Upper lobe of left lung (tissue), 6 donors: ENCODE measurements at places on chromosomes 1 and 21. TPM values are rescaled to one million over a fixed set of nuclear protein-coding genes. Genes with fewer than 3 reads are reported as not detected.

DNA sequence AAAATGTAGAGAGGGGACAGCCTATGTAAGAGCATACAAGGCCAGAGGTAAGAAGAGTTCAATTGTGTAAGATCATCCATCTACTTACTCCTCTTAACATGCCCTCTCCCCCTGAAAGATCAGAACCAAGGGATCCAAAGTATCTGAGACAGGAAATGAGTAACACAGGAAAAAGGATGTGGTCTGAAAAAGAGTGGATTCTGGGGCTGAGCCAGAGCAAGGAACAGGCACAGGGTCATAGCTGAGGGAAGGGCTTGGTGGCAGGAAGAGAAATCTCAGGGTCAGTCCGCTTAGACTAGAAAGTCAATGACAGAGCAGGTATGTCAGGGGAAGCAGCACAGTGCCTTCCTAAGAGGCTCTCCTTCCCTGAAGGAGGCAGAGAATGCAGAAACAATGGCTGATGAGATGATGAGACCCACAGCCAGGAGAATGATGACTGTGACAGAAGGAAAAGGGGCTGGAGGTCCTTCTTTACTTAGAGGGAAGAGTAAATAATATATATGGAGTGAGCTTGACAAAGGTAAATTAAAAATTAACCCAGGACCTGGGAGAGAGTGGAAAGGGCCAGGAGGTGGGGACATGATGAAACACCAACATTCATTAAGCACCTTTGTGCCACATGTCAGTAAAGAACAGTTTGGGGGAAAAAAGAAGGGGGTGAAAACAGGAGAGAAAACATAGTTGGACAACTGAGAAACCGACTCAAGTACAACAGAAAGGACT lies 26.2 kb upstream of the A3GALT2 start:
- H3K36me3 ChIP-seq = no peaks in the 10 kb centered on the region
- H3K4me1 ChIP-seq = peaks cover 52% of the 10 kb centered on the region
- H3K4me3 ChIP-seq = peak overlapping the region; percentile 89
- DNase-seq = peak; percentile 81
- H3K27ac ChIP-seq = peak overlapping the region; percentile 99

GRCh38 chr1:89812992-89813391 lies 7.8 kb upstream of the LRRC8D start:
- H3K4me1 ChIP-seq = no peaks in the 10 kb centered on the region
- no peak overlapping the region for H3K4me3 ChIP-seq
- H3K27me3 ChIP-seq = no peaks in the 10 kb centered on the region
- H3K27ac ChIP-seq = no peak overlapping the region
- DNase-seq = no peak
- no peaks in the 10 kb centered on the region for H3K36me3 ChIP-seq

DNA sequence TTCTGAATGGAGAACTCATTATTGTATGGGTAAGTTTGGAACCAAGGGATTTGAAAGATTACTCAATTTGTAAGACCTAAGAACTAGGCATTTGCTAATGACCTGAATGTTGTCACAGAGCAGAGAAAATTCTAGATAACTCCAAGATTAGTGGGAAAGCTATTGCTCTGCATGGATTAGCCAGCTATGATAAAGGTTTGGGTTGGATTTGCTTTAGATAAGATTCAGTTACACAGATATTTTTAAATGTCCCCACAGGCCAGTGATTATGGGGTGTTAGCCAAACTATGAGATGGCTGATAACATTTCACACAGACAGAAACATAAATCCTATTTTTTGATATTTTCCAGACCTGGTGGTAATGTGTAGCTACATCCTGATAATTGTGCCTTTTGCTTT lies 88.2 kb downstream of the NTPCR start:
- H3K4me1 ChIP-seq = no peaks in the 10 kb centered on the region
- no peaks in the 10 kb centered on the region for H3K27me3 ChIP-seq
- DNase-seq = no peak
- H3K27ac ChIP-seq = no peak overlapping the region
- no peak overlapping the region for H3K4me3 ChIP-seq
- no peaks in the 10 kb centered on the region for H3K36me3 ChIP-seq

DNA sequence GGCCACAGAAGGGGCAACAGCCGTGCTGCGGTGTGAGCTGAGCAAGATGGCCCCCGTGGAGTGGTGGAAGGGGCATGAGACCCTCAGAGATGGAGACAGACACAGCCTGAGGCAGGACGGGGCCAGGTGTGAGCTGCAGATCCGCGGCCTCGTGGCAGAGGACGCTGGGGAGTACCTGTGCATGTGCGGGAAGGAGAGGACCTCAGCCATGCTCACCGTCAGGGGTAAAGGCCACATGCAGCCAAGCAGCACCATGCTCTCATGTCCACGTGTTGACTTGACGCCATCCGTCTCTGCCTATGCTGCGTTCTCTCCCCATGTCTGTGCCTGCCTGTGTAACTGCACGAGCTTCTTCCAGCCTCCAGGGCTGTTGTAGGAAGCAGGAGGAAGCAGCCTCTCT lies 85.5 kb downstream of the OBSCN start:
- peaks cover 12% of the 10 kb centered on the region for H3K36me3 ChIP-seq
- H3K27me3 ChIP-seq = no peaks in the 10 kb centered on the region
- DNase-seq = no peak
- H3K4me1 ChIP-seq = no peaks in the 10 kb centered on the region
- H3K27ac ChIP-seq = no peak overlapping the region

GRCh38 chr1:42981871-42982270 lies 23.2 kb upstream of the SLC2A1 start:
- H3K27ac ChIP-seq = no peak overlapping the region
- no peak overlapping the region for H3K4me3 ChIP-seq
- no peaks in the 10 kb centered on the region for H3K27me3 ChIP-seq
- no peaks in the 10 kb centered on the region for H3K4me1 ChIP-seq

GRCh38 chr21:35645991-35646390 lies 414.3 kb downstream of the SETD4 start:
- no peak overlapping the region for H3K27ac ChIP-seq
- no peaks in the 10 kb centered on the region for H3K4me1 ChIP-seq
- no peaks in the 10 kb centered on the region for H3K36me3 ChIP-seq
- no peaks in the 10 kb centered on the region for H3K27me3 ChIP-seq

DNA sequence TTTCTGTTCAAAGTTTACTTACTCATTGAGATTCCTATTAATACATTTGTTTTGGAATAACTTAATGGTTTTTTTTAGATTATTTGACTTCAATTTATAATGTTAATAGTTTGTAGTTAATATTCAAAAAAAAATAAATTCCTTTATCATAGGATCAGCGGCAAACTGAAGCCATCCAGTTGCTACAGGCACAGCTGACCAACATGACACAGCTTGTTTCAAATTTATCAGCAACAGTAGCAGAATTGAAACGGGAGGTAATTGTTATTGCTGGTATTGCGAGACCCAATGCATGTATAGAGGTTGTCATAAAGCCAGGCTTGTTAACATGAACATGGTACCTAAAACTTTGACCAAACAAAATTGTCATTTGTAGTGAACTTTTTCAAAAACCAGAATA lies 59.0 kb upstream of the FASLG start:
- no peaks in the 10 kb centered on the region for H3K27me3 ChIP-seq
- no peak for DNase-seq
- H3K4me1 ChIP-seq = no peaks in the 10 kb centered on the region
- H3K36me3 ChIP-seq = peaks cover 23% of the 10 kb centered on the region
- H3K27ac ChIP-seq = no peak overlapping the region

- no peak overlapping the region for H3K4me3 ChIP-seq
- no peak for DNase-seq
- H3K4me1 ChIP-seq = no peaks in the 10 kb centered on the region
- no peaks in the 10 kb centered on the region for H3K36me3 ChIP-seq
- no peak overlapping the region for H3K27ac ChIP-seq
- no peaks in the 10 kb centered on the region for H3K27me3 ChIP-seq
Measured at GRCh38 chr1:213972141-213972540, 15.6 kb upstream of the PROX1 start.

DNA sequence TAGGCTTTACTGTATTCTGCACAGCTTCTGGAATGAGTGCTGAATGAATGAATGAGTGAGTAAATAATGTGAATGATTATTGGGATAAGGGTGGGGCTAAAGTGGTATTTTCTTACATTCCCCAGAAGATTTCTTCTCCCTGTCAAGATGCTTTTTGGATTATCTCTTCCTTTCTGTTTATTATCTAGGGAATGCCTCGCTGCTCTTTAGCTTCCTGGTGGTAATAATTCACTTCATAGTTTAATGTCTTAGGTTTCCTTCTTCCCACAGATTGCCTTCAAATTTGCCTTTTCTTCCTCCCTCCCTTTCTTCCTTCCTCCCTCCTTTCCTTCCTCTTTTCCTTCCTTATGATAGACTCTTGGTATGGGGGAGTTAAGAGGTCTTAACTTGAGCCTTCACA lies 24.0 kb downstream of the DDR2 start:
- no peak for DNase-seq
- no peaks in the 10 kb centered on the region for H3K27me3 ChIP-seq
- no peak overlapping the region for H3K4me3 ChIP-seq
- no peaks in the 10 kb centered on the region for H3K36me3 ChIP-seq

GRCh38 chr1:214557952-214558735 lies 6.7 kb upstream of the PTPN14 start:
- no peaks in the 10 kb centered on the region for H3K36me3 ChIP-seq
- no peak overlapping the region for H3K4me3 ChIP-seq
- no peak for DNase-seq
- no peak overlapping the region for H3K27ac ChIP-seq
- H3K27me3 ChIP-seq = no peaks in the 10 kb centered on the region

- no peaks in the 10 kb centered on the region for H3K27me3 ChIP-seq
- H3K27ac ChIP-seq = no peak overlapping the region
- DNase-seq = peak; percentile 42
Measured at GRCh38 chr1:224726441-224727182, 110.5 kb downstream of the CNIH3 start.

- H3K4me1 ChIP-seq = peaks cover 7% of the 10 kb centered on the region
- H3K36me3 ChIP-seq = no peaks in the 10 kb centered on the region
- H3K27me3 ChIP-seq = no peaks in the 10 kb centered on the region
- H3K4me3 ChIP-seq = no peak overlapping the region
- H3K27ac ChIP-seq = no peak overlapping the region
Measured at GRCh38 chr1:42259739-42260064, 75.3 kb downstream of the FOXJ3 start.

DNA sequence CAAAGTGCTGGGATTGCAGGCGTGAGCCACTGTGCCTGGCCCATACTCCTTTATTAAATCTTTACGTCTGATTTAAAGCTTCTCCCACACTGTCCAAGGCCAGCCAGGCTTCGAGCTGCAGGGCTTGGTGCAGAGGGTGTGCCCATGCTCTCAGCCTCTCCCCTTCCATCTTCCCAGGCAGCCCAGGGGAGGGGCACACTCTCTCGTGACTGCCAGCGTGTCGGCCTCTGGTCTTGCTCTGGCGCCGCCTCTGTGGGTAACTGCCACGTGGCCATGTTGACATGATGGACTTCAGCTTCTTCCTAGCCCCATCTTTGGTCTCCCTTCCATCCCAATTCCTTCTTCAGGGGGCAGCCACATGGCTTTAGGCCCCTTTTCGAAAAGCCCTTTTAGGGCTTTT lies 4.7 kb downstream of the GPR137B start:
- no peaks in the 10 kb centered on the region for H3K4me1 ChIP-seq
- no peaks in the 10 kb centered on the region for H3K36me3 ChIP-seq
- no peaks in the 10 kb centered on the region for H3K27me3 ChIP-seq

GRCh38 chr1:60895252-60895651 lies 187.1 kb upstream of the NFIA start:
- DNase-seq = no peak
- no peaks in the 10 kb centered on the region for H3K27me3 ChIP-seq
- H3K4me3 ChIP-seq = no peak overlapping the region
- H3K4me1 ChIP-seq = no peaks in the 10 kb centered on the region

GRCh38 chr21:26555540-26556146 lies 17.4 kb downstream of the CYYR1 start:
- H3K4me3 ChIP-seq = no peak overlapping the region
- DNase-seq = no peak
- no peaks in the 10 kb centered on the region for H3K36me3 ChIP-seq
- no peaks in the 10 kb centered on the region for H3K4me1 ChIP-seq

DNA sequence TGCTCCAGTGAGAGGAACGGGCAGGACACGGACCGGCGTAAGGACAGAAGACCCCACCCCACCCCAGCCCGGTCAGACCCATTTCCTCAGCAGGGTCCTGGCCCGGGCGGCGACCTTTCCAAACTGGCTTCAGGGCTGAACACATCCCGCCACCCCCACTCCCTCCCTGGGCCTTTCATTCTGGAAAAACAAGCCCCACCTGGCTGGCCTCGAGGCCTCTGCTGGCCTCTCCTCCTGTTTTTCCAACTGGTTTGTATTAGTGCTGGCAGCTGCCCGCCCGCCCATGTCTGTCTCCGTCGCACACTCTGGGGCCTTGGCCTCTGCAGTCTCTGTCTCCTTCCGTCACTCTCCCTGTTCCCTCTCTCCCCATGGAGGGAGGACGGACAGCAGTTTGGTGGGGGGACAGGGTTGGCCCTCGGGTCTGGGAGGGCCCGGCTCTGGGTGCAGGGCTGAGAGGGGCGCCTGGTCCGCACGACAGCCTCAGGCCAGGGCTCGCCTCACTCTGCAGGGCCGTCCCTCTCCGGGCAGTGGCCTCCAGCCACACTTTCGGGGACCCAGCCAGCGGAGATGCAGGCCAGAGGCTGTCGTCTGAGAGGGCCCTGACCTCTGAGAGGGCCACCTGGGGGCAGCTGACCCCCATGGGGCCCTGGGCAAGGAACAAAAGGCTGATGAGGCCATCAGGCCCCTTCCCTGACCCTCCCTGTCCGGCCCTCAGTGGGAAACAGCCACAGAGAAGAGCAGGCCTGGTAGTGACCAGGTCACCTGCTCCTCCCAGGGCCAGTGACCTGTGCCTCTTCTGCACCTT lies 1.5 kb upstream of the MXRA8 start:
- H3K4me3 ChIP-seq = no peak overlapping the region
- H3K36me3 ChIP-seq = no peaks in the 10 kb centered on the region
- peaks cover 8% of the 10 kb centered on the region for H3K27me3 ChIP-seq
- peaks cover 43% of the 10 kb centered on the region for H3K4me1 ChIP-seq
- no peak for DNase-seq
- H3K27ac ChIP-seq = peak overlapping the region; percentile 85

- H3K27me3 ChIP-seq = no peaks in the 10 kb centered on the region
- H3K4me1 ChIP-seq = no peaks in the 10 kb centered on the region
- H3K27ac ChIP-seq = no peak overlapping the region
- H3K4me3 ChIP-seq = no peak overlapping the region
- no peaks in the 10 kb centered on the region for H3K36me3 ChIP-seq
Measured at GRCh38 chr1:30337324-30337620, 386.1 kb downstream of the MATN1 start.

- H3K4me3 ChIP-seq = no peak overlapping the region
- no peaks in the 10 kb centered on the region for H3K27me3 ChIP-seq
- no peak overlapping the region for H3K27ac ChIP-seq
- H3K36me3 ChIP-seq = no peaks in the 10 kb centered on the region
- peaks cover 4% of the 10 kb centered on the region for H3K4me1 ChIP-seq
- no peak for DNase-seq
Measured at GRCh38 chr1:10450836-10451235, 1.0 kb downstream of the CORT start.

- no peaks in the 10 kb centered on the region for H3K36me3 ChIP-seq
- no peak overlapping the region for H3K27ac ChIP-seq
- DNase-seq = no peak
- no peak overlapping the region for H3K4me3 ChIP-seq
Measured at GRCh38 chr1:50135716-50136115, 27.0 kb downstream of the ELAVL4 start.

The TTC22 gene
- total RNA-seq = 15.7 TPM

The KCNN3 gene
- total RNA-seq = 6.6 TPM

The ELAPOR1 gene
- total RNA-seq = 25.1 TPM

The TRIM67 gene
- not detected for total RNA-seq

The LY9 gene
- total RNA-seq = 3.1 TPM

The PDE9A gene
- 12.4 TPM for total RNA-seq

The PLA2G2C gene
- not detected for total RNA-seq

The OPRD1 gene
- total RNA-seq = not detected

The PARP1 gene
- total RNA-seq = 68.8 TPM

The CD101 gene
- 50.2 TPM for total RNA-seq

The IGSF9 gene
- 0.61 TPM for total RNA-seq

The TAS1R1 gene
- total RNA-seq = not detected

The SIKE1 gene
- total RNA-seq = 28.6 TPM

The DHRS3 gene
- total RNA-seq = 154 TPM
